ENCODE measurements at places on chromosomes 1 and 21. TPM values are rescaled to one million over a fixed set of nuclear protein-coding genes. Genes with fewer than 3 reads are reported as not detected.

GRCh38 chr21:41780337-41781049, 13.6 kb upstream of the RIPK4 start:
- no peak for DNase-seq

DNA sequence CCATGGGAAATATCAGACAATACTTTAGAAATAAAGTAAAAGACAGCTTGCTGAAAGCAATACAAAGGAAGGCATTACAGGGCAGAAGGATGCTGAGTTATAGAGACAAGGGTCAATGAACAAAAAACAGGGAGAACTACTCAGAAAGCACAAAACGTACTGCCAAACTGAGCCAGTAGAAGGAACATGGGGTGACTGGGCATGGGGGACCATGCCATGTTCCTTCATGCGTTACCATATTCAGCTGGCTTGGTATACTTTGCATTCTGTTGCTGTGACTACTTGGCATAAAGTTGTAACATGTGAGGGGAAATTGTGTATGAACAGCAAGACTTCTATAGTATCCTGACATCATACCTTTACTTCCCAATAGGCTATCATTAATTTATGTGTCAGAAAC, 358.6 kb upstream of the LYPLAL1 start:
- DNase-seq: no peak

- no peak for DNase-seq
Observed at GRCh38 chr1:234756066-234756774, 146.2 kb upstream of the IRF2BP2 start.

- no peak for DNase-seq
Observed at GRCh38 chr21:31555741-31556191, 103.7 kb upstream of the SOD1 start.

- no peak for DNase-seq
Observed at GRCh38 chr1:67690411-67690810, 5.4 kb downstream of the GADD45A start.

DNA sequence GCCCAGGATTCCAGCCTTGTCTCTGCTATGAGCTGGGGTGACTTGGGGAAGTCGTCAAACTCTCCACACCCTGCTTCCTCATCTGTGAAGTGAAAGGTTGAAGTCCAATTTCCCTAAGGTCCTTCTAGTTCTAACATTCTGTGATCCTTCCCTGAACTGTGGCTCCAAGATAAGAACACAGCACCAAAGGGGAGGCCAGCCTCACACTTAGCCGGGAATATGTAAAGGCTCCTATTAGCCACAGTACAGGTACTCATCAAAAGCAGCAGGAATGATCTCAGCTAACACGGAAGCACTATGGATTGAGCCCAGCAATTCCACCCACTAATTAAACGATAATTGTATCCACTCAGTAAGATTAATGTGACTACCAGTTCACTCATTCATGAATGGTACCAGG, 4.0 kb downstream of the SLC30A10 start:
- DNase-seq: no peak

DNA sequence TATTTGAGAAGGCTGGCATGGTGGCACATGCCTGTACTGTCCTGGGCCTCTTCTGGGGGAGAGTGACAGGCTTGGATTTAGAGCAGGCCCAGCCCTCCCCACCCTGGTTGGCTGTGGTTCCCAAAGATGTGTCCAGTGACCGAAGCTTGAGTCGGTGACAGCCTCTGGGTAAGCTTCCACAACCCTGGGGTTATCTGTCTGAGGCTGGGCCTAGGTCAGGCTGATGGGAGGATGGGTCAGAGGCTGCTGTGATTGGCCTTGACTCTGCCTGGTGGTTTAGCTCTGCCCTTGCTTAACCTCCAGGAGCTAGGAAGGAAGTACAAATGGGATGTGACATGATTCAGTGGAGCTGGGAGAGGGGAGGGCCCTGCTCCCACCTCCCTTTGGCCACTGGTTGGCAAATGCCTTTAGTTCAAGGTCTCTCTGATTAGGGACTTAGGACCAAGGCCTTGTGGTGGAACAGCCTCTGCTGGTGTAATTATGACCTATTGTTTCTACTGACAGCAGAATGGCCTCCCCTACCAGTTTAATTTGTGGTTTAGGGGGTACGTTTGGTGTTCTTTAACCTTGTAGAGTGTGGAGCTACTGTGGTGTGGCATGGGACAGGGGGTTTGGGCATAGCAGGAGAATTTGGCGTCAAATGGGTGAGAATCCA, 16.6 kb downstream of the NUDC start:
- DNase-seq: no peak

- no peak for DNase-seq
Observed at GRCh38 chr1:228873709-228874108, 138.4 kb downstream of the RHOU start.

DNA sequence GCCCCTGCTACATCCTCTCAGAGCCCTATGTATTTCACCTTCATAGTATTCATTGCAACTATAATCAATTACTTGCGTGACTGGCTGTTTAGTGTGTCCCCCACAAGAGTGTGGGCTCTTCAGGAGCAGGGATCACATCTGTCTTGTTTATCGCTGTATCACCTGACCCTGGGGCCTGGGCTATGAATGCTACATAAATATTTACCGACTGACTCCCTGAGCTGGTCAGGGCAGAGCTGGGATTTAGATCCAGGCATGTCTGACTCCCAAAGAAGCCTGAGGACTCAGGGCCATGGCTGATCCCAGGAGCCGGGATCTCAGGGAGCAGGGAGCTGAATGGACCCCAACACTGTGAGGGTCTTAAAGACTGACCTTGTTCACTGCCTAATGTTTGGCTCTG, 49.7 kb downstream of the AHDC1 start:
- no peak for DNase-seq

DNA sequence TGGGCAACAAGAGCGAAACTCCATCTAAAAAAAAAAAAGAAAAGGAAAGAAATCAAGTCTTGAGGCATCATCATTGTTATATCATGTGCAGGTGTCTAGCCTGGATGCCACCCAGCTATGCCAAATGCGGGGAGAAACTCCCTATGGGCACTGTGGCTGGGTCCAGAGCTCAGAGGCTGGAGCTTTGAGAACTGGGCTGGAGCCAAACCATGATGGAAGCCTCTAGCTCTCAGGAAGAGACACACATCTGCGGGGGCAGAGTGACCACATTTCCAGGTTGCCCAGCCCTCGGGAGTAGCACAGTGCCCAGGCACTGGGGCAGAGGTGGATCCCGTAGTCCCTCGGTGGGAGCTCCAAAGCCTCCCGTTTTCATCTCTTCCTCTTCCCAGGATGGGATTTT, 58.9 kb downstream of the COL18A1 start:
- no peak for DNase-seq

- DNase-seq: no peak
Observed at GRCh38 chr1:65471861-65472332, 51.4 kb downstream of the LEPR start.

DNA sequence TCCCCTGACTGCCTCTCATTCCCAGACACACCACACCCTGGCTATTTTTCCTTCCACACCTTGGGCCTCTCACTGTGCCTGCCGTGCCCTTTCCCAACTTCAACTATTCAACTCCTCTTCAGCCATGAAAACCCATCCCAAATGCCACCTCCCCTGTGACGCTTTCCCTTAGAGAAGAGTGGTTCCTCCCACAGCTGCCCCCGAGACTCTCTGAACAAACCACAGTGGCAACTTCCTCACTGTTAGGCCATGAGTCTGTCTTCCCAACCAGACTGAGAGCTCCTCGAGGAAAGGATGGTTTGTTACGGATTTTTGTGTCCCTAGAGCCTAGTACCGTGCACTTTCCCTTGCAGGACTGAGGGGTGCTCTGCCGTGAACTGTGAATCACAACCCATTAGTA, 59.2 kb downstream of the LRRN2 start:
- DNase-seq: no peak

DNA sequence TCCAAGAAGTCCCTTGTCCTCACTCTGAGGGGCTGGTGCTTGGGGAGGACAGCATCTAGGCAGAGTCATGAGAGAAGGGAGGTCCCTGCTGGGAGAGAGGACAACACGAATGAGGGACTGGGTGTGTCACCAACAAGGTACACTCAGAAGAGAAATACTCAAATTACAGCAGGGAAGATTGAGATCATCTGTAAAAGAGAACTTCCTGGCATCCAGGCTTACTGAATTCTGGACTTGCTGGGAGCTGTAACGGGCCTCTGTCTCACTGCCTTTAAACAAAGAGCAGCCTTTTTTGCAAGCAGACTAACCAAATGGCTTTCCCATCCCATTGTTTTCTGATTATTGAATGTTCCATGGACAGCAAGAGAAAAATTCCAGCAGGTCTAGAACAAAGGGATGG, 195.7 kb upstream of the RAB4A start:
- no peak for DNase-seq

- DNase-seq: no peak
Observed at GRCh38 chr1:22556391-22557104, 6.7 kb upstream of the EPHA8 start.

- no peak for DNase-seq
Observed at GRCh38 chr1:100391675-100392074, 39.4 kb downstream of the CDC14A start.

DNA sequence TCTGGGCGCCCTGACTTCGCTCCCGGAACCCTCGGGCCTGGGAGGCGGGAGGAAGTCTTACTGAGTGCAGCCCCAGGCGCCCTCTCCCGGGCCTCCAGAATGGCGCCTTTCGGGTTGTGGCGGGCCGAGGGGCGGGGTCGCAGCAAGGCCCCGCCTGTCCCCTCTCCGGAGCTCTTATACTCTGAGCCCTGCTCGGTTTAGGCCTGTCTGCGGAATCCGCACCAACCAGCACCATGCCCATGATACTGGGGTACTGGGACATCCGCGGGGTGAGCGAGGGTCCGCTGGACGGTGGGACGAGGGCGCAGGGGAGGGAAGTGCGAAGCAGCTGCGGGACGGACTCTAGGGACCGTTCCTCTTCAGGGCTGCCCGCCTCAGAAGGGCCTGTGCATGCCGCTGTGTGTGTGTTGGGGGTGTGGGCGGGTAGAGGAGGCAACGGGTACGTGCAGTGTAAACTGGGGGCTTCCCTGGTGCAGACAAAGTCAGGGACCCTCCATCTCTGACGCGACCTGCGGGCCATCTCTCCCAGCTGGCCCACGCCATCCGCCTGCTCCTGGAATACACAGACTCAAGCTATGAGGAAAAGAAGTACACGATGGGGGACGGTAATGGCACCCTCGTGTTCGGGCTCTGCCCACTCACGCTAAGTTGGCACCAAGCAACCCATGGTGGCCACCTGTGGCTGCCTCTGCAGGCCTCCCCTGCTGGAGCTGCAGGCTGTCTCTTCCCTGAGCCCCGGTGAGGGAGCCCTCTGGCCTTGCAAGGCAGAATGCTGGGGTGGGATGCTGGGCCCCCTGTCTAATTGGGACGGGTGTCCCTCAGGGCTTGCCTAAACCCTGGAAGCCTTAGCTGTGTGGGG, at the start of gene GSTM1:
Gene GSTM1, plus strand, starts transcription at position 177 of the 859 bp plus-strand sequence. Its CDS starts 57 bp downstream, at position 234.
- DNase-seq: peak; percentile 81

DNA sequence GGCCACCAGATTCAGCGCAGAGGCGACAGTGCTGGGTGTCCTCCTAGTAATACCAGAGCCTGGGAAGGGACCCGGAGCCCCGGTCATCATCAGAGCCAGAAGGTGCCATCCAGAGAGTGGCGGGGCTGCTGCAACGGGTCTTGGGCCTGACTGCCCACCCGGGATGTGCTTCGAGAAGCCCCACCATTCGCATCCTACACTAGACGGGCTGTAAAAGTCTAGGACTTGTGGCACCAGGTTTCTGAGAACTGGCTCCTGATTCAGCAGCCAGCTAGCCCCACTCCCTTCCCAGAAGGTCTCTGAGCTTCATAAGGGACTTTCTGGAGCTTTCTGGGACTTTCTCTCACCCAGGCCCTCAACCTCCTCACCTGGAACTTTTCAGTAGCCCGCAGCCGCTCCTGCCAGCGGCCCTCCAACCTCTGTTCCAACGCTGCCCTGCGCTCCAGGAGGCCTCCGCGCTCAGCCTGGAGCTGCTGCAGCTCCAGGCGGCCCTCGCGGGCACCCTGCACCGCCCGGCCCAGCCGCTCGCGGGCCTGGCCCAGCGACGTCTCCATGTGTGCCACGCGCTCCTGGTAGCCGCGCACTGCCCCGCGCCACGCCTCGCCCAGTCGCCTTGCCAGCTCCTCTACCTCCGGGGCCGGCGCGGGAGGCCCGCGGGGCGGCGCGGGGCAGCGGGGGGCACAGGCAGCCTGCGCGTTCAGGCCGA, 940 bp downstream of the NES start:
- DNase-seq: no peak

- DNase-seq: no peak
Observed at GRCh38 chr1:7584157-7584556, 186.9 kb upstream of the VAMP3 start.

- no peak for DNase-seq
Observed at GRCh38 chr1:25704267-25704691, 87.7 kb downstream of the MAN1C1 start.

Gene DAB1
- polyA plus RNA-seq: not detected

Gene CTTNBP2NL
- 0.46 TPM for polyA plus RNA-seq

Gene CYP4A22
- polyA plus RNA-seq: not detected

Gene DUSP23
- polyA plus RNA-seq: 15.8 TPM

Gene TMEM269
- 0.21 TPM for polyA plus RNA-seq
